Foreskin keratinocyte (primary cell): ENCODE measurements at places on chromosomes 12 and 14. TPM values are rescaled to one million over a fixed set of nuclear protein-coding genes. Genes with fewer than 3 reads are reported as not detected.
A peak's percentile ranks its signal among the peaks of the same experiment; 100 is the strongest.

- no peak for DNase-seq
Observed at GRCh38 chr14:92323011-92323915, at the start of gene SLC24A4. Gene SLC24A4, plus strand, starts transcription at chr14:92323165. Its CDS starts 666 bp downstream, at chr14:92323831.

GRCh38 chr14:26870722-26871617 lies 273.1 kb upstream of the NOVA1 start:
- no peak for DNase-seq

GRCh38 chr14:97306133-97306759 lies 509.1 kb downstream of the VRK1 start:
- DNase-seq, result no peak

DNA sequence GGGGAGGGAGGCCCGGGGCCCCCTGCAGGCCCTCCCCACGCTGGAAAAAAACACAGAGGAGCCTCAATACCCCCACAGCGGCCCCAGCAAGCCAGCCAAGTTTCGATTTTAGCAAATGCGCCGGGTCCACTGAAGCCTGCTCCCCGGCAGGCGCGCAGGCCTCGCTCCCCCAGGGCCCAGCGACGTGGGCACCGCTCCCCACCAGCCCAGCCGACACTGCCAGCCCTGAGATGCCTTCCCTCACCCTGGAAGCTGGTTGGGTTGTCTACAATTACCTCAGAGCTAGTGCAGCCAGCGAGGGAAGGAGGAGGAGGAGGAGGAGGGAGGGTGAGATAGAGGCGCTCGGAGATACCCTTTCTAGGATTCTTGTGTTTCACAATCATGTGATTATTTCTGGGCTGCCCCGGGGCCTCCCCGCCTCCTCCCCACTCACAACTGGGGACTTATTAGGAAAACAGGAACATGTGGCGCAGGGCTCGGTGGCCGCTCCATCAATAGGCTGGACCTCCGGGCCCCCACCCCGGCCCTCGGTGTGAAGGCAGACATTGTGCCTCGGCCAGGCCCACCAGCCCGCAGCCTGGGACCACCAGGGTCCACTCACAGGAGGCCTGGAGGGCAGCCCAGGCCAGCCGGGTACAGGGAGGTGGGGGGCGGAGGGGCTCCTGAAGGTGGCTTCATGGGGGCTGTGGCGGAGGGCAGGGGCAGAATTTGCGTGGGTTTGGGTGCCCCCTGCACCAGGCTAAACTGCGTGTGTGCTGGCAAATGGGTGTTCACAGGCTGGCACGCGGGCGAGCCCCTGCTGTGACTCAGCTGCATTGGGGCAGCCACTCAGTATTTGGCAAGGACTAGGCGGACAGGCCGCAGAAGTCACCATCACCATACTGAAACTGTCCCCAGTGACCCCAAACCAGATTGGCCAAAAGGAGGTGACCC lies 109.9 kb downstream of the NCOR2 start:
- DNase-seq, result peak; percentile 45

GRCh38 chr12:28424965-28425364 lies 234.7 kb downstream of the CCDC91 start:
- no peak for DNase-seq

- DNase-seq, result no peak
Observed at GRCh38 chr12:131445795-131446194, 265.1 kb upstream of the SFSWAP start.

- DNase-seq, result peak; percentile 7
Observed at GRCh38 chr14:104563742-104564615, 15.6 kb upstream of the C14orf180 start.

GRCh38 chr12:72839696-72840095 lies 567.5 kb downstream of the TRHDE start:
- DNase-seq, result no peak

DNA sequence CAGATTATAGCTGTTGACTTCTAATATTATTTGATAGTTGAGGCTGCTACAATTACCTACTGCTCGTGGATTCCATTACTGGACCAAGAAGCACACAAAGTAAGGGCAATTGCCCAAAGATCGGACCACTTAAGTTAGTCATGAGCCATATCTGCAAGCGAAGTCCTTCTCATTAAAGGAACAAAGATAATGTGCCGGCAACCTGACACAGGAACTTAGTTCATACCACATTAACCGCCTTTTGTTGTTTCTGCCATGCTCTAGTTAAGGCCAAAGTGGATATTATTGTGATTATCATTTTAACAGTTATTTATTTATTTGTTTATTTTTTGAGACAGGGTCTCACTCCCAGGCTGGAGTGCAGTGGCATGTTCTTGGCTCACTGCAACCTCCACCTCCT lies 38.1 kb upstream of the TMED10 start:
- no peak for DNase-seq

DNA sequence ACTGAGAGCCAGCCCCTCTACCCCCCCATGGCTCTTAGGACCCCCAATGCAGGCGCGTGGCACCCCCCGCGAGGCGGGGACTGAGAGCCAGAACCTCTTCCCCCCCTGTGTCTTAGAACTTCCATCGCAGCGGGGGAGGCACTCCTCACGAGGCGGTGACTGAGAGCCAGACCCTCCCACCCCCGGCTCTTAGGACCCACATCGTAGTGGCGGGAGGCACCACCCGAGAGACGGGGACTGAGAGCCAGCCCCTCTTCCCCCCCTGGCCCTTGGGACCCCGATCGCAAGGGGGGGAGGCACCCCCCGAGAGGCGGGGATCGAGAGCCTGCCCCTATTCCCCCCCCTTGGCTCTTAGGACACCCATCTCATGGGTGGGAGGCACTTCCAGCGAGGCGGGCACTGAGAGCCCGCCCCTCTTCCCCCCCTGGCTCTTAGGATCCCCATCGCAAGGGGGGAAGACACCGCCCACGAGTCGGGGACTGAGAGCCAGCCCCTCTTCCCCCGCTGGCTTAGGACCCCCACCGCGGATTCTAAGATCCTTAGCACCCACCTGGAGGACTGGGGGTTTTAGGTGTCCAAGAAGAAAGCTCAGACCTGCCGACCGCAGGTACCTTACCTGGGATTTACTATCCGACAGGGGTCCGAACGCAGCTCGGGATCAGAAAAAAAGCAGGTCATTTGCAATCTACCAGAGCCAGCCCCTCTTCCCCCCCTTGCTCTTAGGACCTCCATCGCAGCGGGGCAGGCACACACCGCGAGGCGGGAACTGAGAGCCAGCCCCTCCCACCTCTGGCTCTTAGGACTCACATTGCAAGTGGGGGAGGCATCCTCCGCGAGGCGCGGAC lies 44.9 kb downstream of the DDX11 start:
- DNase-seq, result no peak

The RILPL1 gene
- total RNA-seq, result 20.5 and 21.3 TPM in 2 replicates

The COCH gene
- 0.04 TPM in 1 of 2 replicates, not detected in the other for total RNA-seq

The SAMD15 gene
- total RNA-seq, result 0.63 and 0.88 TPM in 2 replicates
